ENCODE measurements at places on chromosomes 5 and 9.

DNA sequence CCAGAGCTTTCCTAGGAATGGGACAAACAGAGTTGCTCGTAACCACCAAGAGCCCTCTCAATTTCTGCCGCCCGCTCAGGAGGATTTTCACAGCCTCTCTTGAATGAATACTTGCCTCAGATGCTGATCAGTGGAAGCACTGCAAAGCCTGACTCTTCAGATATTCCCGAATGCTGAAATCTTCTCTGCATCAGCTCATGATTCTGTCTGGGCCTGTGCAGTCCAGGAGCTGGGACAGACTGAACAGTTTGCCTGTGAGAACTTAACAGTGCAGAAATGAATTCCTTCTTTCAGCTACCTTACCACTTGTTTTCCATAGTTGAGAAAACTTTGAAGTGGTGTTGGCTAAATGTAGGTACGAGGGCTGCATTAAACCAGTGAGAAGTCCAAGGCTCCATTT lies 17.1 kb downstream of the ZNF462 start:
- no peak for DNase-seq

DNA sequence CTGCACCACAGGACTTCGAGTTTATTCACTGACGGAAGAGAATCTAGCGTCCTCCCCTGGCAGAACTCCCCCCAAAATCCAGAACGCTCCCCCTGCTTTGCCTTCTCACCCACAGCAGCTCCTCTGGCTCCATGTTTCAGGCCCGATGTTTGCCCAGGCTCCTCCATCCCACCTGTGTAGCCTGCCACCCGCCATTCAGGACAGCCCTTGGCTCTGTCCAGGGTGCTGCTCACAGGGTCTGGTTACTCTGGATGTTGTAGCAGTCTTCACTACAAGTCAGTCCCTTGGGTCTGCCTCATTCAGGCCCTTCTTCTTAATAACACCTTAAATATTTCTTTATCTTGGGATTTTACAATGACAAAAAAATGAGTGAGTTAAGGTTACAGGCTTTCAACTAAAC lies 41.3 kb upstream of the SV2C start:
- DNase-seq, result no peak

DNA sequence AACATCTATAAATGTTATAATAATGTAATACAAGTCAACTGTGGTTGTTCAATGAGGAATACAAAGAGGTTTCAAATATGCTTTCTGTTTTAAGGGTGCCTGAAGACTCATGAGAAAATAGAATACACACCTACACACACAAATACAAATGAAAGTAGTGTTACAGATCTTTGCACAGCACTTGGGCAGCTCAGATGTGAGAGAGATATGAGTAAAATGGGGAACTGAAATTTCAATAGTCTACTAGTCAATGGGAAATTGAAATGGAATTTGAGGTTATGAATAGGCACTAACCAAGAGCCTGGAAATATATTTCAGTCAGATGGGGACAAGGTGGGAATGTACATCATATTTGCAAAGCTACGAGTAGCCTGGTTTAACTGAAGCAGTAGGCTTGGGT lies 96.6 kb downstream of the ISL1 start:
- no peak for DNase-seq

- no peak for DNase-seq
Measured at GRCh38 chr5:7878381-7878873, 9.5 kb downstream of the MTRR start.

DNA sequence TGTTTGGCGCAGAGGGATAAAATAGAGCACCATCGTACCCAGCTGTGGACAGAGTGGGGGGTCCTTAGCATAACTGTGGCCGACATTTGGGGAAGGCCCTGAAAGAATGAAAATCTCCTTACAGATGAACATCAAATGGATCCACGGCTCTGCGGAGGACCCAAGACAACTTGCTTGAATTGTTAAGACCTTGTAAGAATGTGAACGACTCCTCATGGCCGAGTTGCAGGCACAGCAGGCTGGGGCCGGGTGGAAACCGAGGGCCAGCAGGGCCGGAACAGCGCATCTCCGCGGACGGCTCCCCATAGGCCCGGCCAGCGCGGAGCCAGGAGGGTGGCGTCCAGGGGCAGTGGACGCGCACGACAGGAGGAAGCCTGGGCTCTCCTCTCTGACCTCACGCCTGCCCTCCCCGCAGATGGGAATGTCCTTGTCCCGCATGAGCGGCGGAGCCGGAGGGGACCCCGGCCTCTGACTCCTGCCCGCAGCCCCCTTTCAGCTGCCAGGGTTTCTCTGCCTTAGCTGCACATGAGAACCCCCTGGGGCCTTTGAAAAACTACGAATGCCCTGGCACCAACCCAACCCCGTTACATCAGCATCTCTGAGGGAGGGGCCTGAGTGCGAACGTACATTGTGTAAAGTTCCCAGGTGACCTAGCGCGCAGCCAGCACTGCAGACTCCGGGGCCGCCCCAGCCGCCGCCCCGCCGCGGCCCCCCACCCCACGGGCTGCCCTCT lies 36.2 kb upstream of the PTCH1 start:
- no peak for DNase-seq

- DNase-seq, result no peak
Measured at GRCh38 chr5:134626369-134627014, 6.1 kb downstream of the SAR1B start.

DNA sequence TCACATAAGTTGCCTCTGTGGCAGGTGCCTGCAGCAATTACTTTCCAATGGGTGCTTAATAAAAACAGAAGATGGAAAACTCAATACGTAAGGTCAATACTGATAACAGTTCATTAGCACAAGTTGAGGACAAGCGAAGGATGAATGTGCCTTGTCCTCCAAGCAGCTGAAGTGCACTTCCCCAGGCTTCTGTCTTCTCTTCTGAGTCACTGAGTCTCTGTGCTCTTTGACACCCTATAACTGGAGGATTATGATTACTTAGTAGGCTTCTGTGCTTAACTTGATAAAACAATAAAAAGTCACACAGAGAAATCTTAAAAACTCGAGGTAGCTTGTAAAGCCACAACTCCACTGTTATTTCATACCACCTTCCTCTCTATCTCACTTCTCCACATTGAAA lies 216.6 kb upstream of the ADCY2 start:
- DNase-seq, result no peak

DNA sequence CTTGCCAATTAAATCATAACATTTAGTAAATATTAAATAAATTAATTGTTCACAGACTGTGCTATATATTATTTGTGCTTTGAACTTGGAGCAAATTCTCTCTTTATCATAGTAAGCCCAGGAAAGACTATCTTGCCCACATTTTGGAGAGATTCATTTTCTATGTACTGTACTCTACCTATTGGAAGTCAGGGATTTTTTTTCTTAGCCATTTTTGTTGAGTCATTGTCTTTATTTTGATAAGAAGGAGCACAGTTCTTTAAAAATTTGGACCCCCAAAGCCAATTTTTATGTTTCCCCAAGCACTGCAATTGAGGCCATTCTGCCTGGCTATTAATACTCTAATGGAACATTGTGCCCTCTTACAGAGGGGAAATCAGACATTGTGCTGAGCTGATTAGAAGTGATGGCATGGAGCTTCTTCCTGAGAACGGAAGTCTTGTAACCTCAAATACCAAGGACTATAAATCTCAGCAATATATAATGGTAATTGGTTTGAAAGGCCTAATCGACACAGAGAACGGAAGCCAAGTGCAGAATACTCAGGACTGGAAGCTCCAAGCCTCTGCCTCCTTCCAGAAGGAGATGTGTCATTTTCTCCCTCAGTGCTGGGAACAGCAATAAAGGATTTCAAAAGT lies 188.8 kb upstream of the PAPPA start:
- no peak for DNase-seq

DNA sequence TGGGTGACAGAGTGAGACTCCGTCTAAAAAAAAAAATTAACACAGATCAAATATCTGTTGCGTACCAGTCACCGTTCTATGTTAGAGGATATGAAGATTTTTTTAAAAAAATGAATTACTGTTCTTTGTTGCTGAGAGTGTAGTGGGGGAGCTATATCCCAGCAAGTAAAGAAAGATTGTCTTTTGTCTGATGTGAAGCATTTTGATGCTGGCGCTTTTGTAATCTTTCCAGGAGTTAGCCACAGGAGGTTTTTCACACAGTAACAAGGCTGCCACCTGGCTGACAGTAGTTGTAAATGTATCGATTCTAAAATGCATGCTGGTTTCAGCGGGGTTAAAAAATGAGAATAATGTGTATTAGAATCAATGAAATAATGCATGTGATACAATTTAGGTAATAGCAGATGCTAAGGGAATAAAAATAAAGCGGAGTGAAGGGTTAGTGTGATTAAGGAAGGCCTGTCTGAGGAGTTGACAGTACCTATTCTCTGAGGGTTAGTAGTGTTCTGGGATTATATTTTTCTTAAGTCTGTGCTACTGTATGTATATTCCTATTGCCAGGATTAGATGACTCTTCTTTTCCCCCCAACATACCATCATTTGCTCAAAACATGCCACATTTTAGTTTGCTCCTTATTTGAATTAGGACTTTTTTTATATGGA lies 3.4 kb downstream of the LMNB1 start:
- DNase-seq, result peak; percentile 21

- DNase-seq, result no peak
Measured at GRCh38 chr9:103881419-103881818, 212.7 kb upstream of the SMC2 start.

DNA sequence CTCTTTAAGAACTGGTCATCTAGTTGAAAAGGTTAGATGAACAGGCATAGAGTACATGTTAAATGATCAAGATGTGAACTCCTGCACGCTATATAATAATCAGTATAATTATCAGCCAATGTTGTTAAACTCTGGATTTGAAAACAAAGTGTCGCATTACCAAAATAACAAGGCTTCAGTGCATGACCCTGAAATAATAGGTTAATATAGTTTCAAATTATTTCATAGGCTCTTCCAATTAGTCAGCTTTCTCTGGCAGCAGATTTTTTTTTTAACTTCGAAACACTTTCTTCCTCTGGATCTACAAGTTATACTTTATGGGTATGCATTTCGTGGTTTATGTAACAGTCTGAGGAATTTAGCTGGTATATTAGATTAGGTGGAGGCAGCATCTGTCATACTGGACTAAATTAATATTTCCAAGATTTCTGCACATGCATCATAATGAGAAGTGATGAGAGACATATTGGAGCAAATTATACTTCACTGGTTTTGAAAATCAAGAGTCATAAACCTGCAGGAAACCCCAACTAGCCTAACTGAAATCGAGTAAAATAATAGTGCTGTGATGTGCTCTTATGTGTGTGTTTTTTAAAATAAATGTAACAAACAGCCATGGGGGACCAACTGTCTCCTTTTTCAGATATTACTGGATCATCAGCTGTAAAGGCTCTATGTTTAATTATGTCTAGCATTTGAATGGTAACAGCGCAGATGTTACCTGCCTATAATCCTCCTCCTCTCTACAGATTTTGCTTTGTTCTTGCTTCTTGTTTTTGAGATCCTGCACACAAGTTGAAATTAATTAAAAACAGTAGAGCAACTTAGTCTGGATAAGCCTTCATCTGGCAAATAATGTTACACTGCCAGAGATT lies 85.9 kb upstream of the CKMT2 start:
- DNase-seq, result no peak

DNA sequence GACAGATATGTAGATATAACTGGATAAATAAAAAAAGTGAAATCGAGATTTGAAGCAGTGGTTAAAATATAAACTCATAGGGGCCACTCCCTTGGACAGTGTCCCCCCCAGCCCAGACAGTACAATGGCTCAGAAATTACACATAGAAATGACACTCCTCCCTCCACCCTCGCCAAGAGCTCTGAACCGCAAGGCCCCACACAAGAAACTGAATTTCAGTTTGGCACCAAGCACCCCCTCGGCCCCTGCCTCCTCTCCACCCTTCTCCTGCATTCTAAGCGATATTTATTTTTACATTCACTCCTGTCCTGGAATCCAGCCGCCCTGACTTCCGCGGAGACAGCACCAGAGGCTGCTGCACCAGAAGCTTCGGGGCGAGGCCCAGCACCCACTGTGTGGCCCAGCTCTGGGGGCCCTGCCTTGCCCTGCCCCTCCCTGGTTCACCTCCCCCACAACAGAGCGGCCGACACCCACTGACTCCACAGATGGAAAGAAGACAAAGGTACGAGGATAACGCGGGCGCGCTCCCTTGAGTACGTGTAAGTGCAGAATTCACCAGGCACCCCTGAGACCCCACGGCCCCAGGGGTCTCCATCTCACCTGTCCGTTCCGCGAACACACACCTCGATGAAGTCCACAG lies 11.0 kb downstream of the STC2 start:
- no peak for DNase-seq

GRCh38 chr9:96874201-96874785 lies 20.0 kb upstream of the ZNF782 start:
- no peak for DNase-seq

DNA sequence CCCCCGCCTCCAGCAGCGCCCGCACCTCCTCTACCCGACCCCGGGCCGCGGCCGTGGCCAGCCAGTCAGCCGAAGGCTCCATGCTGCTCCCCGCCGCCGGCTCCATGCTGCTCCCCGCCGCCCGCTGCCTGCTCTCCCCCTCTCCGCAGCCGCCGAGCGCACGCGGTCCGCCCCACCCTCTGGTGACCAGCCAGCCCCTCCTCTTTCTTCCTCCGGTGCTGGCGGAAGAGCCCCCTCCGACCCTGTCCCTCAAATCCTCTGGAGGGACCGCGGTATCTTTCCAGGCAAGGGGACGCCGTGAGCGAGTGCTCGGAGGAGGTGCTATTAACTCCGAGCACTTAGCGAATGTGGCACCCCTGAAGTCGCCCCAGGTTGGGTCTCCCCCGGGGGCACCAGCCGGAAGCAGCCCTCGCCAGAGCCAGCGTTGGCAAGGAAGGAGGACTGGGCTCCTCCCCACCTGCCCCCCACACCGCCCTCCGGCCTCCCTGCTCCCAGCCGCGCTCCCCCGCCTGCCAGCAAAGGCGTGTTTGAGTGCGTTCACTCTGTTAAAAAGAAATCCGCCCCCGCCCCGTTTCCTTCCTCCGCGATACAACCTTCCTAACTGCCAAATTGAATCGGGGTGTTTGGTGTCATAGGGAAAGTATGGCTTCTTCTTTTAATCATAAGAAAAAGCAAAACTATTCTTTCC lies 19.3 kb downstream of the CDKN2A start:
- DNase-seq, result no peak

DNA sequence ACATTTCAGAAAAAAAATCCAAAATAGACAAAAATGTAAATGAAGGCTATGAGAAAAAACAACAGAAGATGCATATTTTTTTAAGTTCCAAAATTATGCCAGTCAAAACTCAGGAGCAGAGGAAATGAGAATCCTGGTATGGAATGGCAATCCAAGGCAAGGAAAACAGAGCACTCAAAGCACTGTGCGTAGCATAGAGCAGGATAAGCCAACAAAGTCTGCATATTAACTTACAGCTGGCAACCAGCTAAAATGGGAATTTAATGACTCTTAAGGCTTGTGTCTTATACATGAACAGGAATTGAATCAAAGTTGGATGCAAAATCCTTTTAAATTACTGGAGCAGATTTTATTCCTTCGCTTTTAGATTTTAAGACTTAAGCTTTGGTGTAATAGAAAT lies 203.5 kb upstream of the DAPK1 start:
- no peak for DNase-seq

DNA sequence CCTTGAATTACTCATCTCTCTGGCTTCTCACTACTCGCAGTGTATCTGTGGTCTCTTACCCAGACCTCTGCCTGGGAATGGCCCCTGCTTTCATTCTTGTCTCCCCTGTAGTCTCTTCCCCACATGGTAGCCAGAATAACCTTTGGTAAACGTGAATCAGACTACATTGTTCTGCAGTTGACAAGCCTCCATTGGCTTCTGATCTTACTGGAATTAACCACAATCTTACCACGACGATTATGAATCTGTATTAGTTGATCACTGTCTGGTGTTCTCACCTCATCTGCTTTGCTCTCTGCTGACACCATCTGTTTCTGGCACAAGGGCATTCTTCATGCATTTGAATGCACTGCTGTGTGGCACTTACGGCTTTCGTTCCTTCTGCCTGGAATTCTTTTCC lies 781.2 kb downstream of the MTRR start:
- DNase-seq, result no peak

Data from stimulated activated CD8-positive, alpha-beta memory T cell treated with anti-CD3 and anti-CD28 coated beads, Interleukin-15, amount 100 ng/mL, for 1 hour (primary cell).